ENCODE measurements at places on chromosomes 13 and 19. TPM values are rescaled to one million over a fixed set of nuclear protein-coding genes. Genes with fewer than 3 reads are reported as not detected.

GRCh38 chr13:76707360-76707759 lies 178.8 kb downstream of the KCTD12 start:
- no peak for DNase-seq

DNA sequence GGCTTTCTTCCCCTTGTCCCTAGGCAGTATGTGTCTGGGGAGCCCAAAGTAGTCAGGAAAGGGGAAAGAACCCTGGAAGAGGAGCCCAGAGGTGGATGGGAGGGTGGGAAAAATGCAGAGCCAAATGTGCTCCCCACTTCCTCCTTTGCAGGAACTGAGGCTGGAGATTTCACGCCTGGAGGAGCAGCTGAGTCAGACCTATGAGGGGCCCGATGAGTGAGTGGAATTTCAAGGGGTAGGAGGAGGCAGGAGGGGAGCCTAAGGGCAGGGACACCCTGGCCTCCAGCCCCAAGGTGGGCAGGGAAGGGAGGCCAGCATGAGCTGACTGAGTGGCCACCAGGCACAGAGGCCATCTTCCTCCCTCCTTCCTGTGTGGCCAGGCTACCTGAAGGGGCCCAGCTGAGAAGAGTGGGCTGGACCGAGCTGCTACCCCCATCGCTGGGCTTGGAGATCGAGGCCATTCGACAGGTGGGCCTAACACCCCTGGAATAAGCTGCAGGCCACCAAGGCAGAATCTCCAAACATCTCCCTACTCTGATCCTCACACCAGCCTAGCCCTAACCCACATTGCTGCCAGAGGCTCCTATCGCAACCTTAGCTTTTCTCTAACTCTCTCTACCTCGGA lies 14.3 kb downstream of the PTH2 start:
- DNase-seq: no peak

- no peak for DNase-seq
These were observed 25.1 kb downstream of the RBM26 start for GRCh38 chr13:79380997-79381396.

DNA sequence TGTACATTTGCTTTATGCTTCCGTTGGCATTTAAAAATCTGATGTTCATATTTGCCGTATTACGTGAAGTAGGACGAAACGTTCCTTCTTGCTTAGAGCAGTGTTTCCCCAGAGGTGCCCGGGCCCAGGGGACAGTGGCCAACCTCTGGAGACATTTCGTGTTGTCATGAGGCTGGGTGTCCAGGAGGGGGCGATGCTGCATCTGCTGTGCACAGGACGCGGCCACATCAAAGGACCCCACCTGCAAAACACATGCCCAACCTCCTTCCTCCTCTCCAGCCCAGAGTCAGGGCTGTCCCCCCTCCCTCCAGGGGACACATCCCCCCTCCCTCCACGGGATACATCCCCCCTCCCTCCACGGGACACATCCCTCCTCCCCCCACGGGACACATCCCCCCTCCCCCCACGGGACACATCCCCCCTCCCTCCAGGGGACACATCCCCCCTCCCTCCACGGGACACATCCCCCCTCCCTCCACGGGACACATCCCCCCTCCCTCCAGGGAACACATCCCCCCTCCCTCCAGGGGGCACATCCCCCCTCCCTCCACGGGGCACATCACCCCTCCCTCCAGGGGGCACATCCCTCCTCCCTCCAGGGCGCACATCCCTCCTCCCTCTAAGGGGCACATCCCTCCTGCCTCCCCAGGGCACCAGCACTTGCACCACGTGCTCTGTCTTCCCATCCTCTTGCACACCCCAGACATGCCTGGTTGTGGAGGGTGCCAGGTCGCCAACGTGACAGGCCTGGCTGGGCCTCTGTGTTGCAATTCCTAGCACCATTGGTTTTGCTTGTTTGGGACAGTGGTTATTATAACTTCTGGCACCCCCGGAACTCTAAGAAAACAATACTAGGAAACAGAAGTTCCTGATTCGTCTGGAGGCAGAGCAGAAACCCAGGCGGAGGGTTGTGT lies 46.7 kb downstream of the GAS6 start:
- DNase-seq: peak; percentile 62

DNA sequence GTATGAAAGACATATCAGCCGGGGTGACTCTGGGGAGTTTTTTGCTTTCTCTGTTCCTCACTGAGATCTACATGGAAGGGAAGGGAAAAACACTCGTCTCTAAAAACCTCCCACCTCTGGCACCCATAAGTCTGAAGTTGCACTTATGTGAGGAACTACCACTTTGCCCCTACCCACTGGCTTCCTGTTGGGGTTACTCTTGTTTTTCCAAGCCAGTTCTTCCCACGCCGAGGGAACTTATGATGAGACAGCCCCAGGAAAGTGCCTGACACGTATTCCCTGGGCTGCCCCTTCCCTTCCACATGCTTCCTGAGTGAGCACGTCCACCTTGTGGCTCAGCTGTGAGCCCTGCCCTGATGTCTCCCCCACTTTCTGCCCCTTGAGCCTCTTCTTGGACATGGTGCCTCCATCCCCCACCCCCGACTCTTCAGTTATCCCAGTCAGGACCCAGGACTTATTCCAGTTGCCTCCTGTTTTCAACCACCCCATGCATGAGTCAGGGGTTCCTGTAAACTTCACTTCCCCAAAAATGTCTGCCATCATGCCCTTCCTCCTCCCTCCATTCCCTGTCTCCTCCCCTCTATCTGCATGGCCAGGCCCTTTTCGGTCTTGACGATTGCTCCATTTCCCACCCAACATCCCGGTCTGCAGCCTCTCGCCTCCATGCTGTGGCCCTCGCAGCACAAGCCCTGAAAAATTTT lies 5.1 kb upstream of the SIGLEC7 start:
- no peak for DNase-seq

Gene CEACAM7
- not detected for polyA plus RNA-seq

Gene ZNF534
- 1.9 TPM for polyA plus RNA-seq

Measured in muscle of arm (tissue), 14 donors.